ENCODE measurements at places on chromosomes 4 and X.

- no peak for DNase-seq
Measured at GRCh38 chrX:119177278-119177677, 49.7 kb upstream of the KIAA1210 start.

GRCh38 chrX:150306002-150306401 is 57.1 kb upstream of the MAMLD1 start:
- no peak for DNase-seq

DNA sequence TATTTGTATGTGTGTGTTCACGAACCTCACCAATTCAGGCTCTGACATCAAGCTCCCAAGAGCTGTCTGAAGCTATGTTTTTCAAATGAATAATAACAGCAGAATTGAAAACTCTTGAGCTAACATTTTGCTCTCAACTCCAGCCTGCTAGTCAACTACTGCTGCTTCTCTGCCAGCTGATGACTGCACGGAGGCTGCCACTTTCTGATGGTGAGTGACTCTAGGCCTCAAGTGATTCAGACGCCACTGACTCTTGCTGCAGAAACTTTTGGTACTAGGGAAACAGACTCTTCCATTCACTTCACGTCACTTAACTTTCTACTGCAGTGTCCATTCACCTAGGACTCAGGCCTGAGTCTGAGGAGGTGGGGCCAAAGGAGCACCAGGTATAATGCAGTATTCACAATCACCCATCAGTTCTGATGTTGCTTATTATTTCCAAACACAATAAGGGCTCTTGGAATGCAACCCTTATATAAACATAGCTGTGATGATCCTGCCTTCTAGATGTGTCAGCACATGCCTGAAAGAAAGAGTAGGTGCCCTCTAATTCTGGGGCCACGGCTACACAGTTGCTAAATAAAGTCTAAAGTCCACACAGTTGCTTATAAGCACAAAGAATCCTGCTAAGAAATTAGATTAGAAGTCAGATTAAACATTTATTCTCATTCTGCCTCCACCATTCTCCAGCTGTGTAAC is 16.0 kb downstream of the PRDM8 start:
- DNase-seq, result no peak

DNA sequence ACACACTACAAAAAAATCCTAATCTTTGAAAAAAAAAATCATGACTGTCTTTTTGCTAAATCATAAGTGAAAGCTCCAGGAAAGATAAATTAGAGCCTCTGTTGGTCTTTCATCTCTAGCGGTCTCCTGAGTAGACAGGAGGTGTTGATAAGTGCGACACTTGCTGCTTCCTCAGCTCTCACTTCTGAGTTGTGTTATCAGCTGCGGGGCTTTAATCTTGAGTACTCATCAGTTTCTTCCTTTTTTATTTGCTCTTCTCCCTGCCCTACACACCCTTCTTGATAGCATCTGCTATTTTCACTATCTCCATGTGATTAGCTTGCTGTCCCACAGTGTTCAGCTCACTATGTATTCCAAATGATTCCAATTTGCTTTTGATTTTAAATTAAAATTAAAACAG is 1449.2 kb downstream of the C4orf33 start:
- DNase-seq, result no peak

DNA sequence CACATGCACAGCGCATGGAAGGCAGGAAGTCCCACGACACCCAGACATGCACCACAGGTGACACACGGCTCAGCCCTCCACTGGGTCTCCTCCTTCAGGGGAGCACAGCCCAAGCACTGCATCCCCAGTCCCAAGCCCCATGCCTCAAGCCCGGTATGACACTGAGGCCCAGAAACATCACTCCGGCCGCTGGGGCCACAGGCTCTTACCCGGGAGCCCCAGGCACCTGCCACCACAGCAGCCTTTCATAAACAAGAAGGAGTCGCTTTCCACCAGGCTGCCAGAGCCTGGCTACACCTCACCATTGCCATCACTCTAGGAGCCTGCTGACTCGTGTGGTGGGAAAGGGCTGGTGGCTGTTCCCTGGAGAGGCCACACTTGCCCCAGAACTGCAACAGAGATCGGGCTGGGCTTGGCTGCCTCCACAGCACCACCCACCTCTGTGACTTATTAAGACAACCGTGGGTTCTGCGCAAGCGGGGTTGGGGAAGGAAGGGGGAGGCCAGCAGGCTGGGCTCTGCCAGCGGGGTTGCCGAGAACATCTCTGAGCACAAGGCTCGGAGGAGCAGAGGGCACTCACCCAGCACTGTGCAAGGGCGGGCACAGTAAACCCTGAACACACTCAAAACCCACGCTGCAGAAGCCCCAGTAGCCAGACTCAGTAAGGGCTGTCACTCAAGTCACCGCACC is 4.5 kb downstream of the HAUS7 start:
- DNase-seq, result no peak
